Fibroblast of mammary gland (primary cell): ENCODE measurements at places on chromosomes 3 and 15.

- DNase-seq: no peak
Observed at GRCh38 chr3:123790254-123791072, 93.7 kb downstream of the MYLK start.

DNA sequence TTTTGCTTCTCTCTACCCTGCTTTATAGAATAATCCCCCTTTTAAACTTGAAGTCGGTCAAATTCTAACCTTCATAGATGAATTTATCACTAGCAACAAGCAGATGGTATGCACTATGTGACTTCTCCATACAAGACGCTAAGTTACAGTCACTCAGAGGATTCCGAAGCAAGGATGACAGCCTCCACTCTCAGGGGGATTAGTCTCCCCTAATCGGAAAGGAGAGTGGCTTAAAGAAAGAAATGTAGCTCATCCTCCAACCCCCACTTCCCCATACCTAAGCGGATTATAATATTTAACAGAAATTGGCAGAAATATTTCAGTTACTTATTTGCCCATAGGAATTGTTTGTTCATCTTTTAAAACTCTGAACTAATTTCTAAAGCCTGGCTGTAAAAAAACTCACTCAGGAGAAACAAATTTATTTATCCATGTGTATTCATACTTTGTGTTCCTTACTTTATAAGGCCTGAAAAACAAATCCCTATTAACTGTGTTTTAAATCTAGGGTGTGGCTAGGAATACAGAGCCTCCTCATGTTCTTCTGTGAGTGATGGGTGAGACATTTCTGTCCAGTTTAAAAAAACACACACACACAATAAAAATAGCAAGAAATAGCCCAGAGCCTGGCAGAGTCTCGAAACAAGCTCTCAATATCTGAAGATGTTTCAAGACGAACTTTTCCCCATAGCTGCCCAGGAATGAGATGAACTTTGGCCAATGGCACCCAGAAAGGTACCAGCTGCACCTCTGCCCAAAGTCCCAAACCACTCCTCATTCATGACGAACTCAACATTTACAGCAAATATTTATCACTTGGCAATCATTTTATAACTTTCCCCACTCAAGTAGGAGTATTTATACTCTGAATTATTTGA is 18.7 kb downstream of the SIAH2 start:
- no peak for DNase-seq

- DNase-seq: no peak
Observed at GRCh38 chr3:13932578-13933295, 52.9 kb upstream of the WNT7A start.

DNA sequence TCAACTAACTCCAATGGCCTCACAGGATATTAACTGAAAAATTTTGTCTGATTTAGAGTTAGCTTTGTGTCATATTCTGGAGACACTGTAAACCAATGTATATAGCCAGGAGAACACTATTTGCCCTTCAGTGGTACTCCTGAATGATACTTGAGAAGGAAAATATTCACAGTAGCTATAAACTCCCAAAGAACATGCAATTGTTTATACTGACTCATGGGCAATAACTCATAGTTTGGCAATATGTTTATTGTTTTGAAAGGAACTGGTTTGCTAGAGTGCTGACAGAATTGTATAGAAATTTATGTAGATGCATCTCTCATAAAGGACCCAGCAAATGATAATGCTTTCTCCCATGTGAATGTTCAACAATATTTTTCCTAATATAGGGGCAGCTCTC is 537.6 kb downstream of the PLOD2 start:
- peak; percentile 17 for DNase-seq

- no peak for DNase-seq
Observed at GRCh38 chr3:64445109-64445943, 220.1 kb upstream of the PRICKLE2 start.

- DNase-seq: no peak
Observed at GRCh38 chr3:66639809-66640356, 139.1 kb upstream of the LRIG1 start.

DNA sequence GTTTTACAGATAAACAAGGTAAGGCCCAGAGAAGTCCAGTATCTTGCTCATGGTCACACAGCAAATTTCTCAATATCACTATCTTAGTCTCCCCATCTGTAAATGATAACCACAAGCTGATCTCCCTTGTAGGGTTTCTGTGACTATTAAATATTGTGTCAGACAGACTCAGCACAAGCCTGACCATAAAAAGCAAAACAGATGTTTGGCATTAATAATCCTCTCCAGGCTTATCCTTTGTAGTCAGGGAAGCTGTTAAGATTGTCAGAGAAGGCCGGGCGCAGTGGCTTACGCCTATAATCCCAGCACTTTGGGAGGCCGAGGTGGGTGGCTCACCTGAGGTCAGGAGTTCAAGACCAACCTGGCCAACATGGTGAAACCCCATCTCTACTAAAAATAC is 173.2 kb upstream of the PRICKLE2 start:
- DNase-seq: peak; percentile 93

DNA sequence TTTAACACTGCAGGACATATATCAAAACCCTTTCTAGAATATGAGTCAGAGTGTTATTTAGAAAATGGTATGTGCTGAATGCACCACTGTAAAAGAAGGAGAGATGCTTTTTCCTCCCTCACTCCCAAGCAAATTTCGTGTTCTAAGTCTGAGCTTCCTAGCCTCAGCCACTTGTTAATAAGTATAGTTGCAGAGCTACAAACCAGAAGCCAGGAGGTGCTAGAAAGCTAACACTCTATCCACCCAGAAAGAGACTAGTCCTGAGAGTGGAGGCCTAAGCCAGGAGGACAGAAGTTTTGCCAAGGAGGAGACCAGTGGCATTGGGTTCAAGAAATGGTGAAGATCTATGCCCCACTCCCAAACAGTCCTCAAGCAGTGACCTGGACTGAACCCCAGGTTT is 40.5 kb upstream of the GYG1 start:
- peak; percentile 31 for DNase-seq

DNA sequence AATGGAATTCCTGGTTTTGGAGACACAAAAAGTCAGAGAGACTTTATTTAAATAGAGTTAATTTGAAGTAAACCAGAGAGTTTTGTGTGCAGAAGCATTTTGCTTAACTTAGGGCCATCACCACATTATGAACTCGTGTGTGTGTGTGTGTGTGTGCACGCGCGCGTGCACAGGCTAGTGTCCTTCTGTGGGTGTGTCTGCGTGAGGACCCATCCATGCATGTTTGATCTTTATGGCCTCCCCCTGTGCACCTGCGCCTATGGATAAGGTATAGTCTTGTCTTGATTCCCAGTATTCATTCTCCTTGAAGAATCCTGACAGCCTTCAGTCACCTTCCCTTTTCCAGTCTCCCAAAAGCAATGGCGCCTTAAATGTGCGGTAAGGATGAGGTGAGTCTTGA is 26.0 kb downstream of the MUC20 start:
- DNase-seq: no peak

- no peak for DNase-seq
Observed at GRCh38 chr15:51390241-51390965, 48.9 kb downstream of the GLDN start.

DNA sequence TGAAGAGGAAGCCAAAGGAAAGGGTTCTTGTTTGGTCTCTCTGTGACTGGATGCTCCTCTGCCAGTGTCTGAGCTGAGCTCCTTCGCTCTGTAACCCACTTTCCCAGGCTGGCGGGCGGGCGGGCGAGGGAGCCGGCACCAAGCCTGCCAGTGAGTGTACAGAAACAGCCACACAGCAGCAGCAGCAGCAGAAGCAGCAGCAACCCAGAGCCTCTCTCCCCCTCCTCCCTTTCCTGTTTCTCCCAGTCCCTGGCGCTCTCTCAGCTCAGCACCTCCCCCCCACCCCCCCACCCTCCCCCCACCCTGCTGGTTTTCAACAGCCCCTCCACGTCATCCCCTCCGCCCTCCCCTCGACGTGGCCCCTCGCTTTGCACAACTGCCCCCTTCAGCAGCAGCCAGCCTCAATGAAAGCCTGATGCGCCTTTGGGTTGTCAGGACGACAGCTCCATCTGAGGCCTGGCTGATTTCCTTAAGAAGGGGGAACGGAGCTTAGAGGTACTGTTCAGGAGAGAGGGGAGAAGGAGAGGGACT is at the start of gene LSAMP:
Gene LSAMP (minus strand): TSS at position 177 of the 531 bp plus-strand sequence.
- no peak for DNase-seq

DNA sequence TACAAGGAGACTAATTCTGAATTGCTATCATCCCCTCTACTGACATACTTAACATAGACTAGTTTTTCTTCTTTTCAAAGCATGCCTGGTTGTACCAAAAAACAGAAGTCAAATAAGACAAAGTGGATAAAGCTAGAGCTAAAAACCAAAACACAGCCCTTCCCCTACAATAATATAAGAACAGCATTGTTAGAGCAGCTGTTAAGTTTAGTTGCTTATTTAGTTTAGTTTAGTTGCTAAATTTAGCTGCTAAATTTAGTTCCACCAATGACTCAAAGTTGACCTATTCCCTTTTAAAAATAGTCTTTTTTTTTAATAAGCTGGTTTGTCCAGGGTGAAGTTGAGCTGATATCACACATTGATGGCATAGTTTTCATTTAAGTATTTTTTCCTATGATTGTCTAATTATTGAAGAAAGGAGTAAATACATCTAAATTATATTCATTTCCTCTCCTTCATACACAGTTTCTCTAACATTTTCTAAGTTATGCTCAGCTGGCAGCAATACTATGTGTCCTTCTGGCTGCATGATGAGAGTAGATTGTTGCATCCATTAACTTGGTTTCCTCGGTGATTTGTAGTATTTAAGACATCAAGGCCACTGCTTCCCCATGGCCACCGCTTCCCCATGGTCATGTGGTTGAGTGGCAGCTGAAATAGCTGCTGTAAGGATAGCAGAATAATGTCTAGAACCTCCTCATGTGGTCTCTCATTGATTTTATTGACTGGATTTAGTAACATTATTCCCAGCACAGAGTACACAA is 718.6 kb upstream of the NECTIN3 start:
- DNase-seq: peak; percentile 18

DNA sequence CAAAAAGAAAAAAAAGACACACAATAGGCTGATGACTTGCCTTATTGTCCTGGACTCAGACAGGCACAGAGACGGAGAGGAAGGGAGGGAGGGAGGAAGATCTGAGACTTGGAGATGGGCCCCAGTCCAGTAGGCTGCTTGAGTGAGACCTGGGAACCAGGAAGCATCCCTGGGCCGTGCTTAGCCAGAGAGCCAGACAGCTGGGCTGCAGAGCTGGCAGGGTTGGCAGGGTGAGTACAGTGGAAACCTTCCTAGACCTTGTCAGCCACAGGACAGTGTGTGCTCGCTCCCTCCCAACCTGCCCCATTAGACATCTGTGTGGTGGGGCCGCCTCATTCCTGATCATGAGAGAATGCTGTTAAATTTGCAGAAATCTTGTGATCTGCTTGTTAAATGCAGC is 107.9 kb upstream of the ALDH1A3 start:
- DNase-seq: no peak

DNA sequence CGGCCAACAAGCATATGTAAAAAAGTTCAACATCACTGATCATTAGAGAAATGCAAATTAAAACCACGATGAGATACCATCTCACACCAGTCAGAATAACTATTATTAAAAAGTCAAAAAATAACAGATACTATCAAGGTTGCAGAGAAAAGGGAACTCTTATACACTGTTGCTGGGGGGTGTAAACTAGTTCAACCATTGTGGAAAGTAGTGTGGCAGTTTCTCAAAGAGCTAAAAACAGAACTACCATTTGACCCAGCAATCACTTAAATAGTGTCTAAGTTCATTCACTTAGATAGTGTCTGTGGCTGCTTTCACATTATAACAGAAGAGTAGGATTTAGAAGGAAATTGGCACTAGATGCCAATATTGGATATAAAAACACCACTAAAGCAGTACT is 49.7 kb downstream of the CGGBP1 start:
- DNase-seq: no peak

DNA sequence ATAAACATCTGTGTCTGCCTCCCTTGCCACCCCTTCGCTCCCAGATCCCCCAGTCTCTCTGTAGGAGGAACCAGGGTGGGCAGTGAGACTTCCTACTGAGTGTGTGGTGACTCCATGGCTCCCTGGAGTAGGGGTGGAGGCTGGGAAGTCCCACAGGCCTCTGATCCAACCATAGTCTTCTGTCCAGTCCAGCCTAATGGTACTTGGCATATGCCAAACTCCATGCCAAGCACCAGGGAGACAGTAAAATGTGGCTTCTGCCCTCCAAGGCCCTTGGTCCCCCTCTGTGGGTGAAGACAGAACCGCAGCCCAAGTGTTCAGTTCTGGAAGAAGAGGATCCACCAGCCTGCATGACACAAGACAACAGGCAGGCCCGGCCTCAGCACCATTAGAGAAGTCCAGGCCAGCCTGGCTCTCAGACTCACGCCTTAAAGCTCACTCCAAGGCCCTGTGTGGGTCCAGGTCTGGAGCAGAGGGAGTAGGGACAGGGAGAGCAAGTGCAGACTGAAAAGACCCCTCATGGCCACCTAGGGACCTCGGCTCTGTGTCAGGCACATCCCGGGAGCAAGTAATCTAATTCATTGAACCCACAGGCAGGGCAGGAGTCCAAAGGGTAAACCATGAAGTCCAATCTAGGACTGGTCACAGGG is 112.7 kb downstream of the ETFA start:
- DNase-seq: no peak

DNA sequence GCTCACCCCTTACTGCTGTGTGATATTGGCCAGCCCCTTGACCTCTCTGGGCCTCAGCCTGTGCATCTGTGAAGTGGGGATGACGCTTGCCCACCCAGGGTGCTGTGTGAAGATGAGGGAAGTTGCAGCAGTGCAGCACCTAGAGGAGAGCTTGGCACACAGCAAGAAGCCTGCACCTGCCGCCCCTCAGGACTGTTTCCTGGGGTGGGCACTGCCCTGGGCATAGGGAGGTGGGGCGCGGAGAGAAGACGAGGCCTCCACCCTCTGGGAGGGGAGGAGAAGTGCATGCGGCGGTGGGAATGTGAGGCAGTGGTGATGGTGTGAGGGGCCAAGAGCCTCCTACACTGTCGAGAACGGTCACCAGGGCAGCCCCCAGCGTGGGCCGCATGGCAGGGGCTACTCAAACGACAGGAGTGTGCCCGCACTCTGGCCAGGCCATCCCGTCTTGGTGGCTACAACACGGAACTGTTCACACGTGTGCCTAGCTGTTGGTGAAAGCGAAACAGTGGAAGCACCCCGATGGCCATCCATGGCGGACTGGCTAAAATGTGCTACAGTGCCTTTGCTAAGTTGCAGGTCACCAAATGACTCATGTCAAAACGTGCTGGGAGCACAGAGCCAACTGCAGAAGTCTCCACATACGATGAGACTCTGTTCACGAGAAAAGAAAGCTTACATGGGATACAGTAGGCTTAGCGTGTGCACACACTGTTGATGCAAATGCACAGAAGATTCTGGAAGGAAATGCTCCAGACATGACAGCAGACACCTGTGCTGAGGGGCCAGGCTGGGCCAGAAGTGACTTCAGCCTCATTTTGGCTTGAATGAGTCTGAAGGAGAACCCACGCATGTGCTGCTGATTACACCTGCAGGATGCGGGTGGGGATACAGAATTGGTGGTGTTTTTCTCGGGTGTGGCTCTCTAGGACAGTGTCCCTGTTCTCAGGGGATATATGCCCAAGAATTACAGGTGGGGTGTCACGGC is 40.4 kb upstream of the IQSEC1 start:
- no peak for DNase-seq

DNA sequence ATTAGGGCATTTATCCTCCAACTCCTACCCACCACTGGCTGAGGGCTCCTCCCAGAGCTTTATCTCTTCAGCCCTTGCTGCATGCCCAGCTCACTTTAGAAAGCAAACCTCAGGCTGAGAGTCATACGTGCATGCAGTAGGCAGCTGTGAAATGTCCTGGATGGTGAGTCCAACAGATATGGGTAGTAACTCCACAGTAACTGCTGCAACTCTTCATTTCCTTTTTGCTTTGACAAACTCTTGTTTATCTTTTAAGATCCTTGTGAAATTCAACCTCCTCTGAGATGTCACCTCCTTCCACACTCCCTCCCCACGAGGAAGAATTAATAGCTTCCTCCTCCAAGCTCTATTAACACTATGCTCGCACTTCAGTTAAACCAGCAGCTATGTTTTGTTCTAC is 35.9 kb upstream of the CTNNB1 start:
- no peak for DNase-seq
